MV-4-11 (cell line): ENCODE measurements at places on chromosomes 4 and X.
A peak's percentile ranks its signal among the peaks of the same experiment; 100 is the strongest.

DNA sequence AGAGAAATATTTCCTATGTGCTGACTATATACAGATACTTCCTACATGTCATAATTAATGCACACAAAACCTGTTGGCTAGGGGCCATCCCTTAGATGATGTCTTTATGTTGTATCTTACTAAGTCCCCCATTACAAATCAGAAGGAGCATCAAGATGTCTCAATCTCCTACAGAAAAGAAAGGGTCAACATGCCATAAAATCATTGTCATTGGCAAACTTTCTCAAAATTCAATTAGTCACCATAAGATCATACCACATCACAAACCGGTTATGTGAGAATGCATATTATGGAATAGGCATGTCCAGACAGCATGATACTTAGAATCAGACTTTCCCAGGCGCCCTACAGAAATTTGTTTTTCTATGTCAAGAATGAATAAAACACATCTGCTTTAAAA, 175.2 kb upstream of the TET2 start:
- DNase-seq, result no peak

DNA sequence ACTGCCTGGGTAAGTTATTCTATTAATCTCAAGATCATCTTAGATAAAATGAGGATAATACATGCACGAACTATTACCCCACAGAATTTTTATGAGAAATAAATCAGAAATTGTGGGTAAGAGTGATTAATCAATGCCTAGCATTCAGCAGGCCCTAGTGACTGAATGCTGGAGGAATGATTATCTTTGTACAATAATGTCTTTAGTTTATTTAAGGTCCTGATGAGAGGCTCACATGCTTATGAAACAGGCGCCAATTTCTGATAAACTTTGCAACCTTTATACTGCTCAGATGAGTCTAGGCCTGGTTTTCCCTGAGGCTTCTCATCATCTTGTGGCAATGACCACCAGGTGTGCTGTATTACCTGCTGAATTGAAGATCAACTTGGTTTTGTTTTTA, 27.8 kb upstream of the BMP2K start:
- no peak for DNase-seq

DNA sequence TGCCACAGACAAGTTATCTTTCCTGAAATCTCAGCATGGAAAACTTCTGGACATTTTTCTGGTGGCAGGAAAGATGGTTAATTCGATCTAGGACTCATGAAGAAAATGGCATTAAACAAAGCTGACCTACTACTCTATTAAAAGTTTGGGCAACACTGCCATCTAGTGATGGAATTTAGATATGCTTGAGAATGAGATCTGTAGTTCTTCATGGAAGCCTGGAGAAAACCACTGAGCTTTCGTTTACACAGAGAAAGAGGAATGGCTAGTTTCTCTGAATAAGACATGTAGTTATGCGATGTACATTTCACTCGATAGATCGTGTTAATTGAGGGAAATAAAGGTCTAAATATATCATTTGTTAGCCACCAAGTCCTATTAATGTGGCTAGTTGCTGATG, 51.7 kb upstream of the CHRDL1 start:
- DNase-seq, result peak; percentile 61

DNA sequence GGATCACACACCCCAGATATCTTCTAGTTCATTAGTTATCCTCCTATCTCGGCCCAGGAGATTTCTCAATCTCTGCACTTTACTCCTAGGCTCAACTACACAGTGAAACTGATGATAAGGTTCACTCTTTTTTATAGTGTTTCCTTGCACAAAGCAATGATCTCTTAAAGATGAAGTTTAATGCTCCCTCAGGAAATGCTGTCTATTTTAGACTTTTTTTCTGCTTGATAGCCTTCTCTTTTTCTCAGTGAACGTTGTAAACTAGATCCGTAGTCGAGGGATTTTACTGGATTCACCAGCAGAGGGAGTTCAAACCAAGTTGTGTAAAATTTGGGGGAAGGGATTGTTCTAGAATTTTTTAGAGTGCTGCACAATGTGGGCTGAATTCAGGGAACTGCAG, 269.6 kb downstream of the GBA3 start:
- peak; percentile 4 for DNase-seq

GRCh38 chr4:100827756-100828155, 309.9 kb upstream of the EMCN start:
- DNase-seq, result no peak

GRCh38 chrX:18286322-18286831, 65.7 kb upstream of the BEND2 start:
- DNase-seq, result no peak

DNA sequence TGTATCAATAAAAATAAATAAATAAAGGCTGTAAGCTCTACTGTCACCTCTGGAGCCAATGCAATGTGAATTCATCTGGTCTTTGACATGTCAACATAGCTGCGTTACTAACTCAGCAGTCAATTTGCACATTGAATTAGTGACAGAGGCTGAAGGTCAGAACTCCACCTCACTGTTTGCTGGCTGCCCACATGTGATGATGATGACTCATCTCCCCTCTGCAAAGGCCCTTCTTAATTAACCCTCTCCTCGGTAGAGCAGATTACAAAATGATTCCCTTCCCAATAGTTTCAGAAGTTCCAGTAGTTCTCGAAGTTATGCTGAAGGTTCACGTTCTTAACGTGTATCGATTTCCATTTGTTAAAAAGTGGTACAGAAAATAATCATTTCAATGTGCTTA, 1626.0 kb upstream of the TENM3 start:
- peak; percentile 2 for DNase-seq

DNA sequence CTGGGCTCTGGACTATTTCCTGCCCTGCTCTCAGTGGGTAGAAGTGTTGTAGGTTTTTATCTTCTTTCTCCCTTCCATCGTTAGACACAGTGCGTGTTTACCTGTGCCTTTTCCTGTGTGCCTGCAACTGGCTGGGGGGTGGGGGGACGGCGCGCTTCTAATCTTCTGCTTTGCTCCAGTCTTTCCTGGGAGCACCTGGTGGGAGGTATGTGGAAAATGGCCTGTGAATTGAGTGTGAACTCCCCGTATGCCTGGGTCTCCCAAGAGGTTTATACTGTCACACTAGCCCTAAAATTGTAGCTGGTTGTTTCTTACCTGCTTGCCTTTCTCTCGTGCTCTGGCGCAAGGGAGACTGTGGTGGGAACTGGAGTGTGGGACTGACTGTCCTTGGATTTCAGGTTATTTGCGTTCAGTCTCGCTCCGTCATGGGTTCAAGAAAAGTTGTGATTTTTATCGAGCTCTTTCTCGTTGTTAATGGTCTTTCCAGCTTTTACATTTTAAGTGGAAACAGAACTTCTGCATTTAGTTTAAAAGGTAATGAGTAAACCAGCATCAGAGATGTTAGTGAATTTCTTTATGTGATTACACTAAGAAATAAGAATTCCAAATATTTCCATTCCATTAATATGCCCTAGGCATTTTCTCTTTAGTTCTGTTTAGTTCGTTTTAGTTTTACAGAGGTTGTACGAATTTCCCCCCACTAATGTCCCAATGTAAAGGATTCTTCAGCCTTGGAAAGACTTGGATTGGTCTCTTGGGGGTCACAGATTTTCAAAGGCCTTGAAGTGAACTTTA, 15.3 kb downstream of the MRPL1 start:
- DNase-seq, result no peak

GRCh38 chrX:530726-531610, 99.6 kb upstream of the SHOX start:
- no peak for DNase-seq

- no peak for DNase-seq
Observed at GRCh38 chr4:161457906-161458305, 705.9 kb downstream of the FSTL5 start.

DNA sequence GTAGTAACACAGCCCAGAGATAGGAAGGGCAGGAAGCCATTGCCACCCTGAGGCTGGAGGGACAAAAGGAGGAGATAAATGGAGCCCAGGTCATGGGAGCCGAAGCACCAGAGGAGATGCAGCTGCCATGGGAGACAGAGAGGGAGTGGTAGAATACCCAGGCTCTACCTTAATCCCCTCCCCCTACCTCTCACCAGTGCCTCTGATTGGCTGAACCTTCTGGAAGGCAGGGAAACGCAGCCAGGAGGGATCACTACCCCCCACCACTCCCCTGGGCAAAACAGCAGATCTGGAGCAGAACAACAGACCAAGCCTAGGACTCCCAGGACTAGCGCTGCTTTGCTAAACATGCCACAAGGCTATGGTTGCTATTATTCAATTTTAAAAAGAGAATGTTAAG, 114.2 kb downstream of the ZNF827 start:
- DNase-seq, result no peak

DNA sequence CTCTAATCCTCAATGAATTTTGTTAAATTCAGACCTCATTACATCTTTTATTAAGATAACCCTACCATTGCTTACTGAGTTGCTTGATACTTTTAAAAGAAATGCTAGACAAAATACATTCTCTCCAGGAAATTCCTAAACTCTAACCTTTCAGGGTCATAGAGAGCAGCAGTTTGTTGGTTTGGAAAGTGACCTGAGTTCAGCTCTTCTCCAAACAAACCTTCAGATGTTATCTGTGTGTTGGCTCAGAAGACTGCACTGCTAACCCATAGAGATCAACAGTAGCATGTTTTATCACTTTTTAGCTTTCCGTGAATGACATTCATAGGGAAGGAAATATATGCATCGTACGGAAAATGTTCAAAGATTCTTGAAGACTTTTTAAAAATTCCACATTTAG, 101.8 kb upstream of the VEGFC start:
- DNase-seq, result no peak

GRCh38 chrX:109966246-109966645, 36.7 kb upstream of the TMEM164 start:
- DNase-seq, result no peak

- no peak for DNase-seq
Observed at GRCh38 chr4:76449362-76449767, 14.3 kb downstream of the SHROOM3 start.

- DNase-seq, result no peak
Observed at GRCh38 chr4:136768925-136769275, 763.4 kb downstream of the PCDH18 start.

DNA sequence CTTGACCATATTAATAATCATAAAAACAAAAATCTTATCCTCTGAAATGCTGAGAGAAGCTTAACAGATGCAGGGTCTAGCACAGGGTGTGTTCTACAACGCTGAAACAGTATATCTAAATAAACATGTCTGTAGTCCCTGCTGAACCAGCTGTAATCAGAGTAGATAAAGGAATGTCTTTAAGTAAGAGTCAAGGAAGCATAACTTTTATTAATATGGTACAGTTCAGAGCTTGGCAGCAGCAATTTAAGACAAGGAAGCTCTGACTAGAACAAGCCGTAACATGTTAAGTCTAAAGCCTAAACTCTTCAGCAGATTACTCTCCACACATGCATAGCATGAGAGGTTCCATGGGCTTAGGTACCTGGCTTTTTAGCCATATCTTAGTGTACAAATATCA, 36.1 kb downstream of the NFKB1 start:
- no peak for DNase-seq

DNA sequence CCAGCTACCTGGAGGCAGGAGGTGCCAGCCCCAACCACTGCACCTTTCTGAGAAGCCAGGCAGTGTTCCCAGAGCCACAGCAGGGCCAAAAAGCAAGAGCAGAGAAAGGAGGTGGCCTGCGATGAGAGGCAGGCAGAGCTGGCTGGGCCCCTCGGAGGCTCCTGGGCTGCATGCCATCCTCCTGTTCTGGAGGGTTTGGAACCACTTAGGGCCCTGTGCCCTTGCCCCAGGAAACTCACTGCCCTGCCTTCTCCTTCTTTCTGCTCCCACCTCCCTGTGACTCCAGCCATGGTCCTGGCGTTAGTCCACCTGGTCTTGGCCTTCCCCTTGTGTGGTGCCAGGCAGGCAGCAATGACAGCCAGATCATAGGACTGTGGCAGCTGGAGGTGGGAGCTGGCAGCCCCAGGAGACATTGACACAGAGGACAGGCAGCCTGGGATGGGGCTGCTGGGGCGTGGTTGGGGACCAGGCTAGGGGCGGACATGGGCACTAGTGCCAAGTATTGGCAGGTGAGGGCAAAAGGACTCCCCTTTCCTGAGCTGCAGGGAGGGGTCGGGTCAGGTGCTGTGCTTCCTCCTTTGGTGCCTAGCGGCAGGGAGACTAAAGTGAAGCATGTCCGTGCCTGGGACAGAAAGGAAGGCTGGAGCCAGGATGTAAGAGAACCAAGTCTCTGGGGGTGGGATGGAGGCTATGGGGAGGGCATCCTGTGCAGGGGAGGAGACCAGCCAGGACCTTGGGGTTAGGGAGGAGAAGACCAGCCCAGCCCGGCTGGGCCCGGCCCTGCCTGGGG, 1.4 kb downstream of the APLN start:
- no peak for DNase-seq

DNA sequence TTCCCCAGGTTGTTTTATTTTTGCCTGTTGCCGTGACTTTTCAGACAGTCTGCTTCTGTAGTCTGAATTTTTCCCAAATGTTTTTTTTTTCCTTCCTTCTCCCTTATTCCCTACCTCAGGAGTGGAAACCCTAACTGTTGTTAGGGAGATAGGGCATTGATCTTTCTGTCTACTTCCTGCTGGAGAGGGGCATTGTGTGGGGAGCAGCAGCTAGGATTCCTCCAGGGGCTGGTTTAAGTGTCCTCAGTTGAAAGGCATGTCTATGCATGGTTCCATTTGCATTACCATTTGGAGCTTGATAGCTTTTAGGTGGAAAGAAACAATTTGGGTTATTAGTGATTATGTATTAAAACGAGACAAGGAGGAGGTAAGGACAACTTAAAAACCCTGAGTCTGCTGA, 383.9 kb downstream of the DCAF12L2 start:
- no peak for DNase-seq

GRCh38 chr4:95674521-95674981, 125.8 kb upstream of the UNC5C start:
- DNase-seq, result no peak

DNA sequence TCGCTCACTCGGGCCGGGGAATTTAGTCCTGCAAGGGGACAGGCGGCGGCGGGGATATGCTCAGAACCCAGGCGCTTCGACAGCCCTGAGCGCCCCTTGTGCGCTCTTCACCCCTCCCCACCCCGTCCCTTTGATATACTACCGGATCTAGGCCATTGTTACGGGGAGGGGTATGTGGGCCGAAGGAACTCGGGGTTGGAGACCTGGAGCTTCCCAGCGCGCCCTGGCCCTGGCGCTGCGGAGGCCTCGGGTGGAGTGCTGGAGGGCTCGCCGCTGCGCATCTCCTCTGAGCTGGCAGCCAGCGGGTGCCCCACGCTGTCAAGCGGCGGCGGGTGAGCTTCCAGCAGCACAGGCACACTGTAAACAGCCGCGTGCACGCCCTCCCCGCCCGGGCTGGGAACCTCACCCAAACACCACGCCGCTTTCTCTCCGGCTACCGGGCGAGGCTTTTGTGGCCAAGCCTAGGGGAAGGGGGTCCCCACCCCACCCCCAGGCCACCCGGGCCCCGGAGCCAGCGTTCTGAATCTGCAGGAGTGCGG, 54.5 kb upstream of the BCOR start:
- no peak for DNase-seq

- DNase-seq, result peak; percentile 43
Observed at GRCh38 chrX:150362599-150363481, at the start of gene MAMLD1. Gene MAMLD1 (plus strand): TSS chrX:150363317. CDS start chrX:150445517, 82,200 bp downstream.

GRCh38 chr4:95979961-95980876, 140.3 kb downstream of the PDHA2 start:
- no peak for DNase-seq

- no peak for DNase-seq
Observed at GRCh38 chrX:22577181-22577580, 304.5 kb downstream of the CBLL2 start.
